Esophagus muscularis mucosa (tissue), 4 donors: ENCODE measurements at places on chromosomes 1 and 21. TPM values are rescaled to one million over a fixed set of nuclear protein-coding genes. Genes with fewer than 3 reads are reported as not detected.

TPTE gene
- not detected for total RNA-seq

GNAT2 gene
- not detected for total RNA-seq

GPR3 gene
- total RNA-seq = 0.13 TPM

NAXE gene
- total RNA-seq = 90.1 TPM

TMCC2 gene
- 4.1 TPM for total RNA-seq

BNIPL gene
- 0.13 TPM for total RNA-seq

ANKRD35 gene
- 6.4 TPM for total RNA-seq

DNA sequence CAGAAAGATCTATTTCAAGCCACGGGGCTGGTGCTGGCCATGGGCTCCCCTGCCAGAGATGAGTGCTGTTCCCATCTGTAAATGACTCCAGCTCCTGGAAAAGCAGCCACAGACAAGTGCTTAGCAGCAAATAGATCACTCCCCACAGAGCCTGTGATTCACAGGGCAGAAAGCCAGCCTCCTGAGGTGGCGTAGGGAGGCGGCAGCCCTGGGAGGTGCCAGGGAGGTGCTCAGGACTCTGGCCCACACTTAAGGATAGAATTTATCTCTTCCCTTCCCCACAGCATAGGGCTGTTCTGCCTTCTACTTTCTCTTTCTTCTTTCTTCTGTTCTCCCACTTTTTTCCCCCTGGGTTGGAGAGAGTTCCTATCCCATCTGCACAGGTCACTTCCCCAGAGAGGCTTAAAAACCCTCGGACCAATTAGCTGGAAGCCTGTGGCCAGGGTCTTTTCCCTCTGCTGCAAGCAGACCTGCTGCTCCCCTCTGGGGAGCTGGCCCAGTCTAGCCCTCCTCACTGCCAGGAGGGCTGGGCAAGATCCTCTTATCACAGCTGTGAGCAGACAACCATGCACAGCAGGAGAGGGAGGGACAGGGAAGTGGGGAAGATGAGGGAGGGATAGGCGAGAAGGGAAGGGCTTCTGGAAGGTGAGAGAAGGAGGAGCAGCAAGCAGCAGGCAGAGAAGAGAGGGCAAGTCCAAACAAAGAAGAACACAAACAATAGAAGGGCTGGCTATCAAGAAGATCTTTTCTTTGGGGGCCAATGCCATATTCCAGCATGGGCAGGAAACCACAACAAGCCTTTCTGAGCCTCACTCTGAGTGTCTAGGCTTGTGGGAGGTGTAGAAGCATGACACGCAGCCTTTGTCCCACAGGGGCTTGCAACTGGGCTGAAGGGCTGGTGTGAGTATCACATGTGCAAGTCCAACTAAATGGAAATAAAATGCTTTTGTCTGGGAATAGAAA, 41.0 kb downstream of the KCND3 start:
- no peaks in the 10 kb centered on the region for H3K27me3 ChIP-seq
- peak overlapping the region; percentile 83 for H3K27ac ChIP-seq
- no peak for DNase-seq
- peaks cover 31% of the 10 kb centered on the region for H3K4me1 ChIP-seq

- no peak for DNase-seq
- H3K27ac ChIP-seq = no peak overlapping the region
- no peak overlapping the region for H3K4me3 ChIP-seq
- H3K27me3 ChIP-seq = no peaks in the 10 kb centered on the region
Measured at GRCh38 chr1:78570539-78570938, 49.7 kb upstream of the IFI44L start.

DNA sequence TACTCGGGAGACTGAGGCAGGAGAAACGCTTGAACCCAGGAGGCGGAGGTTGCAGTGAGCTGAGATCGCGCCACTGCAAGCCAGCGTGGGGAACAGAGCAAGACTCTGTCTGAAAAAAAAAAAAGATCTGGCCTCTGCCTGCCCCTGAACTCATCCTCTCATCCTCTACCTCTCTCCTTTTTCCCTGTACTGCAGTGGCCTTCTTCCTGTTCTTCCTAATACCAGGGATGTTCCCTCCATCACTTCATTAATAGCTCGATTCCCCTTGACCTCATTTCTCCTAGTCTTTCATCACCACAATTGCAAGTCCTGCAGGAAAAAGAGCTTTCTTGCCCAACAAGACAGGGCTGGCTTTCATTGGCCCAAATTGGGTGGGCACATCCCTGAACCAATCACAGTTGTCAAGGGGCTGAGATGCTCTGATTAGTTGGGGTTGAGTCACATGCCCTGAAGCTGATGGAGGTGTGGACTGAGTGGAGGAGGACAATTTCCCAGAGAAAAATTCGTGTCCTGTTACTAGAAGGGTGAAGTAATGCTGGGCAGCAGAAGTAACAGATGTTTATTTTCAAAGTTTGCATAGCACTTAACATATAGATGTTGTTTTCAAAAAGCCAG, 86.8 kb upstream of the PUM1 start:
- H3K27ac ChIP-seq = no peak overlapping the region
- DNase-seq = no peak
- no peaks in the 10 kb centered on the region for H3K27me3 ChIP-seq
- H3K36me3 ChIP-seq = no peaks in the 10 kb centered on the region

DNA sequence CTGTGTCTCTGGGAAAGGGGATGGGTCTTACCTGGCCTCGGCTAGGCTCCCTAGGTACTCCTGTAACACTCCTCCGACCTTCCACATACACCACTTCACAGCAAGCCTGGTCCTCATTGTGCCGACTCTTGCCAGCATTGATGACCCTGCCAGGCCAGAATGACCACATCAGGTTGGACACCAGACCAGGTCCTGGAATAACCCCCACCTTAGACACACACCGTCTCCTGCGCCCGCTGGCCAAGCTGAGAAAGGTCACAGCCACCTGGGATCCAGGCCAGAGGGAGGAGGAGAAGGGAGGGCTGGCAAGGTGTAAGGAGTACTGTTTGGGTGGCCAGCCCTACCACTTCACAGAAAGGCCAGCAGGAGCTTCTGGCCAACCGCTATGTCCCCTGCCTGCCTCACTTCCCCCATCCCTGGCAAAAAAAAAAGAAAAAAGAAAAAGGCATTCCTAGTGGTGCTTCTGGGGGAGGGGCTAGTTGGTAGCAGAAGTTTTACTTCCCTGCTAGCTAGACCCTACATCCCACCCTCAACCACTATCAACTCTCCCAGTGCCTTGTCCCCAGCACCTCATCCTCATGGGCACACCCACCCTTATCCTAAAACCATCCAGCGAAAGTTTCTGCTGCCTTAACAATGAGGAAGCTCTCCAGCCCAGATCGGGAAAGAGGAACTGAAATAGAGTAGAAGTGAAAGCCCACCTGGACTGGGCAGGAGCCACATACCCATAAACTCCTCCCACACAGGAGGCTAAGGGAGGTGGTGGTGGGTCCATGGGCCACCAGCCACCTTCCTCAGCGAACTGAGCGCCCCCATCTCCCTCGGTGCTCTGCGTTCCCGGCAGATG, 1.4 kb downstream of the PPM1J start:
- no peaks in the 10 kb centered on the region for H3K27me3 ChIP-seq
- DNase-seq = no peak
- H3K27ac ChIP-seq = peak overlapping the region; percentile 75
- H3K4me1 ChIP-seq = peaks cover 38% of the 10 kb centered on the region
- peak overlapping the region; percentile 81 for H3K4me3 ChIP-seq

GRCh38 chr1:74772945-74773344, 40.0 kb downstream of the TYW3 start:
- H3K4me1 ChIP-seq = no peaks in the 10 kb centered on the region
- no peaks in the 10 kb centered on the region for H3K27me3 ChIP-seq
- DNase-seq = no peak
- H3K36me3 ChIP-seq = no peaks in the 10 kb centered on the region

GRCh38 chr1:234585330-234586055, 24.5 kb downstream of the IRF2BP2 start:
- H3K27me3 ChIP-seq = no peaks in the 10 kb centered on the region
- H3K36me3 ChIP-seq = no peaks in the 10 kb centered on the region
- H3K4me1 ChIP-seq = peaks cover 62% of the 10 kb centered on the region
- DNase-seq = peak; percentile 85
- peak overlapping the region; percentile 87 for H3K27ac ChIP-seq

- no peaks in the 10 kb centered on the region for H3K36me3 ChIP-seq
- no peak within 1 kb of the TSS for H3K27ac ChIP-seq
- H3K4me1 ChIP-seq = peaks cover 14% of the 10 kb centered on the region
- DNase-seq = no peak
- no peaks in the 10 kb centered on the region for H3K27me3 ChIP-seq
Measured at GRCh38 chr1:94819945-94820746, at the start of gene SLC44A3. SLC44A3 (plus strand) TSS chr1:94820357; CDS start chr1:94820452, 95 bp downstream.

- no peak overlapping the region for H3K27ac ChIP-seq
- H3K36me3 ChIP-seq = no peaks in the 10 kb centered on the region
- no peaks in the 10 kb centered on the region for H3K27me3 ChIP-seq
- H3K4me1 ChIP-seq = no peaks in the 10 kb centered on the region
- no peak for DNase-seq
- H3K4me3 ChIP-seq = no peak overlapping the region
Measured at GRCh38 chr1:226761322-226761721, 22.2 kb upstream of the ITPKB start.

- no peaks in the 10 kb centered on the region for H3K36me3 ChIP-seq
- H3K27me3 ChIP-seq = no peaks in the 10 kb centered on the region
- H3K4me1 ChIP-seq = no peaks in the 10 kb centered on the region
Measured at GRCh38 chr1:33721301-33721815, 142.5 kb upstream of the HMGB4 start.

- peaks cover 33% of the 10 kb centered on the region for H3K4me1 ChIP-seq
- peak overlapping the region; percentile 94 for H3K27ac ChIP-seq
- H3K36me3 ChIP-seq = no peaks in the 10 kb centered on the region
- DNase-seq = no peak
- H3K27me3 ChIP-seq = no peaks in the 10 kb centered on the region
- H3K4me3 ChIP-seq = peak overlapping the region; percentile 93
Measured at GRCh38 chr1:25338986-25339385, 852 bp downstream of the TMEM50A start.

DNA sequence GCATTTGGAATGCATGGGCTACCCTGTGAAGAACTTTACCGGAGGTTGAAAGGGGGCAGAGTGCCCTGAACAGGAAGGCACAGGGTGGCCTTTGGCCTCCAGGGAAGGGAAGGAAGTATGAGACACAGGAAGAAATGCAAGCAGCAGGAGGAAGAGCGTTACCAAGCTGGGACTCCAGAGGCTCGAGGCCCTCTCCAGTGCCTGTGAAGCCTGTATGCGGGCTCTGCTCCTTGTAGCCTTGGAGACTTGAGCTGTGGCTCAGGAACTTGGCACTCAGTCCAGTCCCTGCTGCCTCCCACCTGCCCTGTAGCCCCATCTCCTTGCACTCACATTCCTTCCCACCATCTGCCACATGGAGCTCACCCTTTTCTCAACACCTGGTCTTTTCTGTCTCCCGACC, 33.5 kb upstream of the RNF19B start:
- H3K36me3 ChIP-seq = no peaks in the 10 kb centered on the region
- H3K4me3 ChIP-seq = no peak overlapping the region
- H3K4me1 ChIP-seq = peaks cover 25% of the 10 kb centered on the region
- H3K27ac ChIP-seq = no peak overlapping the region
- no peak for DNase-seq

DNA sequence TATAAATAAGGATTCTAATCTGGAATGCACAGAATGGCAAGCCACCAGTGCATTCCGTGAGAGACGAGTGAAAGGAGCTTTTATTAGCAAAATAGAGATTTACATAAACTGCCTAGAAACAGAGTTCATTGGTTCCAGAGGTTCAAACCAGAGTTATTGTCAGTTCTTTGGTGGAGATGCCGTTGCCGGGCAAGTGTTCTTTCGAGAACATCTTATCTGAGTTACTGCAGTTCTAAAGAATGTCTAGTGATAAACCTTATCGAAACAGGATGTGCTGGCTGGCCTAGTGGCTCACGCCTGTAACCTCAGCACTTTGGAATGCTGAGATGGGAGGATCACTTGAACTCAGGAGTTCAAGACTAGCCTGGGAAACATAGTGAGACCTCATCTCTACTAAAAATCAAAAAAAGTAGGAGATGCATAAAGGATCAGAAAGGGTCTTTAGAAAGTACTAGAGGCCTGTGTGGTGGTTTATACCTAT, 19.9 kb upstream of the EVI5 start:
- H3K27ac ChIP-seq = no peak overlapping the region
- H3K4me3 ChIP-seq = no peak overlapping the region
- H3K4me1 ChIP-seq = peaks cover 10% of the 10 kb centered on the region
- no peaks in the 10 kb centered on the region for H3K36me3 ChIP-seq
- no peaks in the 10 kb centered on the region for H3K27me3 ChIP-seq

- H3K27me3 ChIP-seq = no peaks in the 10 kb centered on the region
- DNase-seq = no peak
- H3K27ac ChIP-seq = peak overlapping the region; percentile 97
- H3K4me1 ChIP-seq = peaks cover 70% of the 10 kb centered on the region
- H3K36me3 ChIP-seq = no peaks in the 10 kb centered on the region
Measured at GRCh38 chr1:1434824-1435105, 725 bp upstream of the VWA1 start.

DNA sequence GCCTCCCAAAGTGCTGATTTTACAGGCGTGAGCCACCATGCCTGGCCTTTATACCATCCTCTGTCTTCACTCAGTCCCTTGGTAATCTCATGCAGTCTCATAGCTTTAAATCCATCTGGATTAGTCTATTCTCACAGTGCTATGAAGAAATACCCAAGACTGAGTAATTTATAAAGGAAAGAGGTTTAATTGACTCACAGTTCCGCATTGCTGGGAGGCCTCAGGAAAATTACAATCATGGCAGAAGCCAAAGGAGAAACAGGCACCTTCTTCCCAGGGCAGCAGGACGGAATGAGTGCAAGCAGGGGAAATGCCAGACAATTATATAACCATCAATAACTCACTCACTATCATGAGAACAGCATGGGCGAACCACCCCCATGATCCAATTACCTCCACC, 49.1 kb upstream of the CPLANE2 start:
- no peaks in the 10 kb centered on the region for H3K27me3 ChIP-seq
- H3K36me3 ChIP-seq = peaks cover 11% of the 10 kb centered on the region
- H3K4me3 ChIP-seq = no peak overlapping the region
- no peak overlapping the region for H3K27ac ChIP-seq
- no peaks in the 10 kb centered on the region for H3K4me1 ChIP-seq
